H9 (cell line): ENCODE measurements at places on chromosomes 5 and 9.

DNA sequence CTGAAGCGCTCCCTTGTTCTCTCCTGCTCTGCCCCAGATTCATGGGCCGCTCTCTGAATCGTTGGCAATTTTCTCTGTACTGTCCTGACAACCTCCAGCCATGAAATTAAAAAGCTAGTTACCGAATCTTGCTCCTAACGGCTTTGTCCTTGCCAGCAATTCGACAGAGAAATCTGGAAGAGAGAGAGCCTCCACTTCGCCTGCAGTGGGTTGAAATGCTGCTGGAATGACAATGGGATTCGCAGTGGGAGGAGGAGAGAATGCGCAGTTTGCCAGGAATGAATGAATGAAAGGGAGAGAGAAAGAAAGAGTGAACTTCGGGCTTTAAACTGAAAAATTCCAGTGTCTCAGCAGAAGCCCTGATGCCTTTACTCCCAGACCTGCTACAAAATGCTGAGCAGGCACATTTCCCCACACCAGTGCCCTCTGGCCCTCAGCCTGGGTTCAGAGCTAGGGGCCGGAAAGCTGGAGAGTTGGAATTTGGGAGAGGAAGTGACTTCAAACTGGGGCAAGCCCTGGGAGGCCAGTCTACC is 11.5 kb upstream of the BOD1 start:
- DNase-seq, result peak; percentile 64

GRCh38 chr9:2605246-2605645 is 16.3 kb upstream of the VLDLR start:
- no peak for DNase-seq

- DNase-seq, result no peak
These were observed 188.6 kb upstream of the ISL1 start for GRCh38 chr5:51194671-51195070.

GRCh38 chr5:34959323-34959722 is 30.0 kb downstream of the DNAJC21 start:
- DNase-seq, result no peak

- DNase-seq, result no peak
These were observed 271.6 kb downstream of the MAST4 start for GRCh38 chr5:66867618-66868322.

GRCh38 chr5:152632360-152632759 is 227.3 kb upstream of the NMUR2 start:
- DNase-seq, result no peak

GRCh38 chr9:70411121-70411929 is 3.1 kb downstream of the KLF9 start:
- DNase-seq, result no peak

DNA sequence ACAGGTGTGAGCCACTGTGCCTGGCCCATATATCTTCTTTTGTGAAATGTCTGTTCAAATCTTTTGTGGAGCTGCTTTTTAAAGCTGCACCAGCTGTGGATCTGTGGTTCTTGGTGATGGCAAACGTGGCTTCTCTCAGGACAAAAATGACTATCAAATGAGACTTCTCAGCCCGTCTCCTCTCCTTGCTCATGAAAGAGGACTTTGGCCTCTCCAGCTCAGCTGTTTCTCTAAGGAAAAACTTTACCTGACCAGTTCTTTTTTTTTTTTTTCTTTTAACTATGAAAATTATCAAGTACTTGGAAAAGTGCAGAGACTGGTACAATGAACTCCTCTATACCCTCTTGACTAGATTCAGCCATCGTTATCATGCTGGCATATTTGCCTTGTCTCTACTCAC is 44.8 kb downstream of the RALGPS1 start:
- DNase-seq, result no peak

DNA sequence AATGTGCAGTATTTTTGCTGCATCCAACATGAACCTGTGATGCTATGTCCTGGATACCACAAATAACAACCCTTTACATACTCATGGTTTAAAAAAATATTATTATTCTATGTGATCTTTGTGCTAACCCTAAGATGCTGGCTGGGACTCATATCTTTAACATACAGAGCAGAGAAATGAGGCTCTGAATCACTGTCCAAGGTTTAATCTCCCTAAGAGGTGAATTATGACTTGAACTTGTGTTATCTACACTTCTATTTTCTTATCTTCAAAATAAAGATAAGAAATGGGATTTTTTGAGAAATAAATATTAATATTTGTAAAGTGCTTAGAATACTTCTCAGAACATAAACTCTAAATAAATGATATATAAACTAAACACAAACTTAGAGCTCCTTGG is 68.8 kb upstream of the GRIA1 start:
- DNase-seq, result no peak

- no peak for DNase-seq
These were observed 228.9 kb downstream of the GRIA1 start for GRCh38 chr5:153719324-153719723.

DNA sequence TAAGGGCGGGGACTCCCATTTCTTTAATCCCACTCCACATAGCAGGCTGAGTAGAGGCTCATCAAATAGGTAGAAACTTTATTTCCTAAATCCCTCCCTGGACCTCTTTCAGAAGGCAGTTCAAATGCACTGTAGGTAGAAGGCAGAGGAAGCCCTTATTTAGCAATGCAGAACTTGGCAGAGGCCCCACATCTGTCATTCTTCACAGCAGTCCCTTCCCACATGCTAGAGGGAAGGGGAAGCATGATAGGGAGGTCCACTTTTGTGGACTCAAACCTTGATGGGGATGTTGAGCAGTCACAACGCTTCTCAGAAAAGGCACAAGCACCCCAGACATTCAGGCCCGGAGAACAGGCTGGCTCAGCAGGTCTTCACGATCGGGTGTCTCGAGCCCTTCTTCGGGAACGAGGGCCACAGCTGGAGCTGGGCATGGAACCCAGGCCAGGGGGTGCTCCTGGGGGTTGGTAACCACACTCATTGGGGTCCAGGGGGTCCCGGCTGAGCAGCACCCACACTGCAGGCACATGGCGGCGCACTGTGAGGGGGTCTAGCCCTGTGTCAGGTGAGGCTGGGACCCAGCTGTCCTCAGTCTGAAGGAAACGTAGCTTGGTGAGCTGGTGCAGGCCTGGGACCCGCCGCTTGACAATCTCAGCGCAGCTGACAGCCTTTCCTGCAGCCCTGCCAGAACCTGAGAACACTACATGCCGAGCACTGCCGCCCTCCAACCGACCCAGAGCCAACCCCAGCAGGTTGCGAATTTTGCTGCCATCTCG is 1.3 kb downstream of the RPP25L start:
- peak; percentile 30 for DNase-seq

GRCh38 chr9:86763791-86764190 is 183.5 kb downstream of the GAS1 start:
- no peak for DNase-seq
